Stimulated activated CD4-positive, alpha-beta T cell treated with anti-CD3 and anti-CD28 coated beads, Interleukin-2, amount 100 ng/mL, for 24 hours (primary cell): ENCODE measurements at places on chromosomes 1 and 21.
A peak's percentile ranks its signal among the peaks of the same experiment; 100 is the strongest.

DNA sequence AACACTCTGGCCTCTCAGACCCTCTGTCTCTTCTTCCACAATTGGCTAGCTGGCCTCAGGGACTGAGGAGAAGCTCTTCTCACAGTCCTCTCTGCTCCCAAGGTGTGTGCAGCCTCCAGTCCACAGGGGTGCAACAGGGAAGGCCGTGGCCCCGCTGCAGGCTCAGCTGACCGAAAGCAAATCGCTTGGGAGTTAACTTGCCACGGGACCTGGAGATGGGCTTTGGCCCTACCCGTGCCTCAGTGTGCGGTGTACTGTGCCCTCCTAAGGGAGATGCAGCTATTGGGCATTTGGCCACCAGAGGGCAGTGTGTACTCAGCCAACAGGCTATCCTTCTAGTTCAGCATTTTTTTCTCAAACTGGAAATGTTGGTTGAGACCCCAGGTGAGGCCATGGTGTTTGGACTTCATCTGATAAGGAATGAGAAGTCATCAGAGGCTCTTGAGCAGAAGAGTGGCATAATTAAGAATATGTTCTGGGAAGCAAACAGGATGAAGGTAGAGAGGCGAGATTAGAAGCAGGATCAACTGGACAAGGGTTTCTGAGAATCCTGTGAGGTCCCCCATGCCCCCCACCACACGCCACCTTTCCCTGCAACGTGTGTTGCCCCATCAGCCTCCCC is 42.5 kb upstream of the TMEM125 start:
- DNase-seq: peak; percentile 91

DNA sequence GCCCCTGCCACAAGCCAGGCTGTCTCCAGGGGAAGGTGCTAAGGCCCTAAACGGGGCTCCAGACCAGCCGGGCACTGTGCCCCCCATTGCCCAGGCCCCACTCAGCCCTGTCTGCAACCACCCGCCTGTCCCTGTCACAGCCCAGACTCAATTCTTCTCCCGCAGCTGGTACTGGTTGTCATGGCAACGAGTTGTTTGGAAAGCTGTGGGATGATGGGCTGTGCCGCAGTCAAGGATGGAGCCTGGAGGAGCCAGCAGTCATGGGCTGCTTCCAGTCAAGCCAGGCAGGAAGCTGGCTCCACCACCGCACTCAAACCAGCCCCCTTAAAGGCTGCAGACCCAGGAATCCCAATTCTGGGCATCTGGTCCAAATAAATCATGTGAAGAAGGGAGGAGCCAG is 4.2 kb downstream of the SPOCD1 start:
- no peak for DNase-seq

DNA sequence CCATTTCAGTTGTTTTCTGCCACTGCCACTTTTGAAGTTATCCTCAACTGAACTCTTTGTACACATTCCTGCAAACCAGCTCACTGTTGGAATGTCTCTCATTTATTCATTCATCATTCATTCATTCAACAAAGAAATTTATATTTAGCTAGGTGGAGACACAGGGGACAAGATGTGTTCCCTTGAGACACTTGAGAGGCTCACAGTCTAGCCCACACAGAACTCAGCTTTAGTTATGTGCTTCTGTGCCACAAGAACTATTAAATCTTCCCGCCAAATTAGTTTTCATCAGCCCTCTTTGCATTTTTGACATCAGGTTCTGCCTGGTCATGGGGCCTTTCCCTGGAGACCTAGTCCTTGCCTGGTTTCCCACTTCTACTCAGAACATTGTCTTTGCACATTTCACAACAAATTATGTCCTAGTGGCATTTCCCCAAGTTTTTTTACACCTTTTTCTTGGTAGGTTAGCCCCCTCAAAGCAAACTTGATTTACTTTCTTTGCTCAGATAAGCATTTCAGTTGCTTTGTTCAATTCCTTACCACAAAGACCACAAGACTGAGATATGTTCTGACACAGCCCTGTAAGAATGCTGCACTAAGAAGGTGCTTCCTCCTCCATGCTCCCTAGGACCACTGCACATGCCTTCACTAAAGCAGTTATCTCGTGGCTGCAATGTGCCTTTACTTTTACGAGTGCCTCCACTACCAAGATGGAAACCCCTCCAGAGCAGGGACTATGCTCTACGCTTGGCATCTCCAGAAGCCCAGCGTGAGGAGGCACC is 31.0 kb downstream of the ILDR2 start:
- DNase-seq: no peak

GRCh38 chr1:154348429-154349076 is 23.2 kb downstream of the ATP8B2 start:
- no peak for DNase-seq

- no peak for DNase-seq
Measured at GRCh38 chr1:94621395-94621794, 79.8 kb upstream of the F3 start.
